ENCODE measurements at places on chromosomes 12 and 14.

DNA sequence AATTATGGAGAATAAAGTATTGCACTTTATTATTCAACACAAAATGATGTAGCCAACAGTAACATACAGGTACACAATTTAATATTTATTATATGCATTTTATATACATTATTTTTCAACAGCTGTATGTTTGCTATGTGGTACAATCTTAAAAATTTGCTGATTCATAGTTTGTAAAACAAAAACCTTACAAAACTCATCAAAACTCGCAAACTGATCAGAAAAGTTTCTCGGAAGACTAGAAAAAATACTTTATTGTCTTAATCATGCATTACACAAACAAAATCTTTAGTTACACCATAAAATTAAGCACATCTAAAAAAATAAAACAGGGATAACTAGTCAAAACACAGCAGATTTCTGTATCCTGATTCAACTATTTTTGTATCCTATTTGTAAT is 19.5 kb downstream of the COCH start:
- peaks cover 46% of the 10 kb centered on the region for H3K36me3 ChIP-seq
- no peak overlapping the region for H3K4me3 ChIP-seq
- DNase-seq, result no peak
- no peak overlapping the region for H3K27ac ChIP-seq
- H3K27me3 ChIP-seq, result no peaks in the 10 kb centered on the region

DNA sequence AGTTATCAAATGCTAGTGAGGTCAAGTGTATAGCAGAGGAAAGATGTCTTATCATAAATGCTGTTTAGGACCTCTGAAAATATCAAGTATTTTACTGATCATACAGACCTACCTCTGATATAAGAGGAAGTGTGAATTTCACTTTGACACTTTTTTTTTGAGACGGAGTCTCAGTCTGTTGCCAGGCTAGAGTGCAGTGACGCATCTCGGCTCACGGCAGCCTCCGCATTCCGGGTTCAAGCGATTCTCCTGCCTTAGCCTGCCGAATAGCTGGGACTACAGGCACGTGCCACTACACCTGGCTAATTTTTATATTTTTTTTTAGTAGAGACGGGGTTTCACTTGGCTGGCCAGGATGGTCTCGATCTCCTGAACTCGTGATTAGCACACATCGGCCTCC is 55.1 kb upstream of the PIK3C2G start:
- no peaks in the 10 kb centered on the region for H3K36me3 ChIP-seq
- H3K27ac ChIP-seq, result no peak overlapping the region
- no peak for DNase-seq
- H3K4me3 ChIP-seq, result no peak overlapping the region

DNA sequence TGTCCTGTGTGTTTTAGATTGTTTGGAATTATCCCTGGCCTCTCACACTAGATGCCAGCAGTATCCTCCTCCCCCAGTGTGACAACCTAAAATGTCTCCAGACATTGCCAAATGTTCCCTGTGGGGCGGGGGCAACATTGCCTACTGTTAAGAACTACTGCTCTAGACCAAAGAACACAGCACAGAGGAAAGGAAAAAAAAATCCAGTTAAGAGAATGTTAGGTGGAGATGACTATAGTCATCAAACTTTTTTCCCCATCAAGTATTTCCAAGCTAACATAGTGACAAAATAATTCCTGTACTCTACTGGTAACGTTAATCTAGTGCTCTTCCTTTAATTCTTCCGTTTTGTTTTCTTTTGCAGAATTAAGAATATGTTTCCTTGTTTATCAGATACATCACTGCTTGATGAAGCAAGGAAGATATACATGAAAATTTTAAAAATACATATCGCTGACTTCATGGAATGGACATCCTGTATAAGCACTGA is 3.5 kb downstream of the CDKN1B start:
- peaks cover 19% of the 10 kb centered on the region for H3K4me1 ChIP-seq
- H3K36me3 ChIP-seq, result peaks cover 79% of the 10 kb centered on the region
- no peaks in the 10 kb centered on the region for H3K27me3 ChIP-seq
- H3K4me3 ChIP-seq, result peak overlapping the region; percentile 98
- H3K27ac ChIP-seq, result peak overlapping the region; percentile 99

GRCh38 chr12:113322343-113322742 is 12.6 kb downstream of the SLC8B1 start:
- no peaks in the 10 kb centered on the region for H3K27me3 ChIP-seq
- H3K27ac ChIP-seq, result no peak overlapping the region
- no peak for DNase-seq
- no peak overlapping the region for H3K4me3 ChIP-seq
- H3K36me3 ChIP-seq, result peaks cover 41% of the 10 kb centered on the region
- no peaks in the 10 kb centered on the region for H3K4me1 ChIP-seq

DNA sequence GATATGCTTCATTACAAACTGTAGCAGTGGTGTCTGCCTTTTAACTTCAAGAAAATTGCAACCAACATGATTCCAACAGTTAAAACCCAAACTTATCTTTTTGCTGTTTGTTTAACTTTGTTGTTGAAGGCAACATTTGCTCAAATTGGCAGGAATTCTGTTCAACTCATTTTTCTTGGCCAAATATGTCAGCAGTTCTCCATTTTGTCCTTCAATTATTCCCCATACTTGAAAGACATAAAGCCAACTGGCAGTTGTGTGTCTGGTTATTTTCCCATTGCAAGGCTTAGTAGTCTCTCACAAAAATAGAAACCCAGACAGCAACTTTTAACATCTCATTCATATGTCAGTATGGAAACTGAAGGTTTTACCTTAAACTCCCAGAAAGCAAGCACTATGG is 146.3 kb downstream of the LRIG3 start:
- H3K4me1 ChIP-seq, result no peaks in the 10 kb centered on the region
- no peak overlapping the region for H3K27ac ChIP-seq

- DNase-seq, result no peak
- H3K27me3 ChIP-seq, result no peaks in the 10 kb centered on the region
- no peak overlapping the region for H3K27ac ChIP-seq
- no peaks in the 10 kb centered on the region for H3K36me3 ChIP-seq
- no peak overlapping the region for H3K4me3 ChIP-seq
Measured at GRCh38 chr14:91229743-91230200, 14.7 kb downstream of the GPR68 start.

DNA sequence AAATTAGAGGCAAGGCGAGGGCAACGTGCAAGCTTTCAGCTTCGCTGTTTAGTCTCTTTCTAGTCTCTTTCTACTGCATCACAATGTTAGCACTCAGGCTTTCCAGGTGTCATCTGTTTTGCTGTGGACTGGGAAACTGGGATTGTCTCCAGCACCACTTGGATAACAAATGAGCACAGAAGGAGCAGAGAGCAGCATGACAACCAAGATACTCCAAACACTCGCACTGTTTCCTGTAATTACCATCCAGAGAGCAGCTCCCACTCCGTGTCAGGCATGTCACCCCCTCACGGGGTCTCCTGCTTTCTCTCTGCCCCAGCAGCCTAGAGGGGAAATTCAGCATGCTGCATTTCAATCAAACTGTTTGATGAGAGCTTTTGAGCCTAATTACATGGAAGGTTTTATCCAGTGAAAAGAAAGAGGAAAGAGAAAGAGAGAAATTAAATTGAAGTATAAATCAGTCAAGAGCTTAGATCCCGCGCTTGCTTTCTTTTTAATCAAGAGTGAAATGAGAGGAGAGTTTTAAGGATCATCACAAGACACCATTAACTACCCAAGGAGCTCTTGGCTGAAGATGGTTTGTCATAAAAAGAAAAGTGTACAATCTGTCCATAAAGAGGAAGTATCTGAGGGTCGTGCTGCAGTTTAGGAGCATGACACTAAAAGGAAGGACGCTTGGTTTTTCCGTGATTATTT is 917.7 kb downstream of the DIO2 start:
- H3K4me1 ChIP-seq, result no peaks in the 10 kb centered on the region
- no peak overlapping the region for H3K27ac ChIP-seq
- H3K4me3 ChIP-seq, result no peak overlapping the region
- peaks cover 4% of the 10 kb centered on the region for H3K36me3 ChIP-seq

GRCh38 chr14:50569714-50570274 is 9.8 kb downstream of the ATL1 start:
- H3K27me3 ChIP-seq, result no peaks in the 10 kb centered on the region
- DNase-seq, result no peak
- no peaks in the 10 kb centered on the region for H3K36me3 ChIP-seq
- H3K4me1 ChIP-seq, result peaks cover 6% of the 10 kb centered on the region

- no peak for DNase-seq
- H3K36me3 ChIP-seq, result peaks cover 35% of the 10 kb centered on the region
- H3K4me3 ChIP-seq, result no peak overlapping the region
- peaks cover 9% of the 10 kb centered on the region for H3K4me1 ChIP-seq
Measured at GRCh38 chr14:75673345-75674035, 12.4 kb downstream of the TTLL5 start.

- no peak overlapping the region for H3K4me3 ChIP-seq
- H3K4me1 ChIP-seq, result no peaks in the 10 kb centered on the region
- no peaks in the 10 kb centered on the region for H3K27me3 ChIP-seq
- no peaks in the 10 kb centered on the region for H3K36me3 ChIP-seq
Measured at GRCh38 chr12:39176356-39176755, 266.6 kb downstream of the KIF21A start.

- no peak overlapping the region for H3K4me3 ChIP-seq
- no peak overlapping the region for H3K27ac ChIP-seq
- DNase-seq, result peak; percentile 29
- H3K27me3 ChIP-seq, result no peaks in the 10 kb centered on the region
Measured at GRCh38 chr12:95622879-95623278, 71.6 kb upstream of the USP44 start.

DNA sequence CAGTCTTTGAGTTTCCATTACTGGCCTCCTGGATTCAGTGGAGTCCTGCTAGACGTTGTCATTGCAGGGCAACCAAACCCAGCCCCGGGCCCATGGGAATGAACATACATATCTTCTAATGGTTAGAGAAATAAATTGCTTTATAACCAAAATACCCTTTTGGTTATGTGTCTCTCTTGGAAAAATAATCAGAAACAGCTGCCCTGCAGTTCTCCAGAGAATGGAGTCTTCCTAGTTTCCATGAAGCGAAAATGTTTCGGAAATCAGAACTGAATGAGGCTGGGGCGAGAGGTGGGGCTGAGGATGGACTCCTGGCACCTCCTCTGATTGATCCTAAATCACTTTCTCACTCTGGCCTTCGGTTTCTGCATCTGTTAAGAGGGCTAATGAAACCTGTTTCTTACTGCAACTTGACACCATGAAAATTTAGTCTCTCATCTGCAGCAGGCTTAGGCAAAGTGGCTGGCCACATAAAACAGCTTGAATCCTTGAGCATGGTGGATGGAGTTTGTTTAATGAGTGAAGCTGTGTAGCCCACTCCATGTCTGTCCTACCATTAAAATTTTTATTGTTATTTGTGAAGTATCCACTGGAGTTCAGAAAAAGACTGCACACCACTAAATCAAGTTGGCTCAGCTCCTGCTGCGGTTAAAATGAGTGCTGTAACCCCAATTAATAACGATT is 198.9 kb downstream of the CACNA1C start:
- H3K36me3 ChIP-seq, result no peaks in the 10 kb centered on the region
- no peaks in the 10 kb centered on the region for H3K4me1 ChIP-seq
- no peak for DNase-seq
- H3K27me3 ChIP-seq, result peaks cover 12% of the 10 kb centered on the region

- H3K27ac ChIP-seq, result no peak overlapping the region
- H3K27me3 ChIP-seq, result peaks cover 16% of the 10 kb centered on the region
- H3K4me1 ChIP-seq, result no peaks in the 10 kb centered on the region
- DNase-seq, result no peak
- H3K36me3 ChIP-seq, result no peaks in the 10 kb centered on the region
Measured at GRCh38 chr14:94752591-94753436, 17.1 kb downstream of the GSC start.

GRCh38 chr12:85883763-85884162 is 9.7 kb downstream of the NTS start:
- no peak overlapping the region for H3K27ac ChIP-seq
- DNase-seq, result no peak
- no peaks in the 10 kb centered on the region for H3K27me3 ChIP-seq
- H3K4me3 ChIP-seq, result no peak overlapping the region
- H3K36me3 ChIP-seq, result no peaks in the 10 kb centered on the region
- H3K4me1 ChIP-seq, result no peaks in the 10 kb centered on the region

DNA sequence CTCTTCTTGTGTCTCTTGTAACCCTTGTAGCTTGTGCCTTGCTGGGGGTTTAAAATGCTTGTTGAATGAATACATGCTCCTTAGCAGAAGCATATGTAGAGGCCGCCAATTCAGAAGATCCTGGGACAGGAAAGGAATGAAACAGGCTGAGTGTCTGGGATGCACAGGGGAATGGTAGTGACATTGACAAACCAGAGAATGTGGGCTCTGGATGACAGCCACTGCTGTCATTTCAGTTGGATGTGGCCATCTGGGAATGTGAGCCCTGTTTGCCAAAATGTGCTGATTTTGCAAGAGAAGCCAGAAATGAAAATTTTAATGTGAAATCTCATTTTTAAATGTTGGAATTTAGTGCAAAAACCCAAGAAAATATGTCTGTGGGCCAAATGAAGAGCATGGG is 136.8 kb downstream of the DACT1 start:
- peaks cover 75% of the 10 kb centered on the region for H3K27me3 ChIP-seq
- no peaks in the 10 kb centered on the region for H3K36me3 ChIP-seq
- H3K27ac ChIP-seq, result no peak overlapping the region
- H3K4me3 ChIP-seq, result no peak overlapping the region
- no peak for DNase-seq

GRCh38 chr12:48151103-48151771 is 6.1 kb downstream of the ASB8 start:
- DNase-seq, result no peak
- H3K27ac ChIP-seq, result peak overlapping the region; percentile 63
- no peaks in the 10 kb centered on the region for H3K4me1 ChIP-seq
- H3K27me3 ChIP-seq, result no peaks in the 10 kb centered on the region
- peaks cover 69% of the 10 kb centered on the region for H3K36me3 ChIP-seq

- H3K27ac ChIP-seq, result no peak overlapping the region
- DNase-seq, result no peak
- no peaks in the 10 kb centered on the region for H3K4me1 ChIP-seq
- H3K36me3 ChIP-seq, result no peaks in the 10 kb centered on the region
- H3K27me3 ChIP-seq, result peaks cover 82% of the 10 kb centered on the region
Measured at GRCh38 chr12:91037276-91037675, 20.5 kb downstream of the KERA start.

GRCh38 chr12:57965766-57966165 is 24.4 kb downstream of the ATP23 start:
- no peak overlapping the region for H3K4me3 ChIP-seq
- no peak overlapping the region for H3K27ac ChIP-seq
- H3K27me3 ChIP-seq, result no peaks in the 10 kb centered on the region
- no peaks in the 10 kb centered on the region for H3K36me3 ChIP-seq
- no peak for DNase-seq
- no peaks in the 10 kb centered on the region for H3K4me1 ChIP-seq

GRCh38 chr12:90816353-90817089 is 138.5 kb downstream of the CCER1 start:
- no peak overlapping the region for H3K27ac ChIP-seq
- DNase-seq, result peak; percentile 49

GRCh38 chr12:9799961-9800360 is 27.3 kb upstream of the KLRF1 start:
- no peaks in the 10 kb centered on the region for H3K4me1 ChIP-seq
- no peak overlapping the region for H3K27ac ChIP-seq
- no peaks in the 10 kb centered on the region for H3K27me3 ChIP-seq
- no peak overlapping the region for H3K4me3 ChIP-seq
- H3K36me3 ChIP-seq, result no peaks in the 10 kb centered on the region
